ENCODE measurements at places on chromosomes 7 and 10. TPM values are rescaled to one million over a fixed set of nuclear protein-coding genes. Genes with fewer than 3 reads are reported as not detected.

Gene JCAD
- total RNA-seq, result not detected

Gene TCAF1
- 20.9 TPM for total RNA-seq

Gene FEZF1
- not detected for total RNA-seq

Gene CCL24
- not detected for total RNA-seq

Gene NYAP1
- 0.58 TPM for total RNA-seq

Gene DLX5
- total RNA-seq, result not detected

Gene FFAR4
- total RNA-seq, result not detected

Gene ACSM6
- not detected for total RNA-seq

Gene PHYH
- total RNA-seq, result 8.7 TPM

DNA sequence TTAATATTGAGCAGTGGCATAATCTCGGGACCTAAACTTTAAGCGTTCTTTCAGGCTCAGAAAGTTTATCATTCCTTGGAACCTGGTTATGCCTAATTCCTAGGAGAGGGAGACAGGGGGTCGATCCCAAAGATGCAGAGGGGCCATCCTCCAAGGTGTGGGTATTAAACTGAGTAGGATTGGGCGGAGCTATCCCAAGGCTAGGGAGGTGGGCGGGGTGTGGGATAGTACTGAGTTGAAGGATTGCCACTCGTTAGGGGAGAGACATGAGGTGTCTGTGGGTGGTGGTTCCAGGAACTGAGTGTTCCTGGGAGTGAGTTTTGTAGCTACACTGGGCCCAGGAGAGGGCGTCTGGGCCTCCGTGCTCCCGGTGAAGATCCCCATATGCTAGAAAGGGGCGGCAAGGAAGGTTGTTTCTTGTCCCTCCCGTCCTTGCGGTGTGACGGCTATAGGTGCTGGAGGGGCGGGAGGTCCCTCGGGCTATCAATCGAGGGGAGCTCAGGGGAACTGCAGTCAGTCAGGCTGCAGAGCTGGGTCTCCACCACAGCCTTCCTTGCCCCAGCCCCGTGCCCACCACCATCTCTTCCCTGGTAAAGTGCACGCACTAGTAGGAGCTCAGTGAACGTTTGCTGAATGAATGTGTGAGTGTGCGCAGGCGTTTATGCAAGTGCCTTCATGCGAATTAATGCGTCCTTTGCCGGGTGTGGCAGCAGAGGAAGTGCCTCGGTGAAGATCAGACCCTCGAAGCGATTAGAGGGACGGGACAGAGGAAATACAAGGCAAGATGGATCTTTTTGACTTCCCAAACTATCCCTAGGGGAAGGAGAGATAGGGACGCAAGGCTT lies 3.0 kb upstream of the HMX2 start:
- H3K27me3 ChIP-seq, result peaks cover 90% of the 10 kb centered on the region
- DNase-seq, result no peak
- H3K27ac ChIP-seq, result no peak overlapping the region
- H3K4me1 ChIP-seq, result peaks cover 87% of the 10 kb centered on the region
- H3K36me3 ChIP-seq, result no peaks in the 10 kb centered on the region
- no peak overlapping the region for H3K4me3 ChIP-seq

- peak; percentile 37 for DNase-seq
- no peaks in the 10 kb centered on the region for H3K36me3 ChIP-seq
- H3K4me3 ChIP-seq, result no peak overlapping the region
- H3K4me1 ChIP-seq, result peaks cover 26% of the 10 kb centered on the region
Measured at GRCh38 chr10:92291921-92292845, 1.2 kb downstream of the MARCHF5 start.

DNA sequence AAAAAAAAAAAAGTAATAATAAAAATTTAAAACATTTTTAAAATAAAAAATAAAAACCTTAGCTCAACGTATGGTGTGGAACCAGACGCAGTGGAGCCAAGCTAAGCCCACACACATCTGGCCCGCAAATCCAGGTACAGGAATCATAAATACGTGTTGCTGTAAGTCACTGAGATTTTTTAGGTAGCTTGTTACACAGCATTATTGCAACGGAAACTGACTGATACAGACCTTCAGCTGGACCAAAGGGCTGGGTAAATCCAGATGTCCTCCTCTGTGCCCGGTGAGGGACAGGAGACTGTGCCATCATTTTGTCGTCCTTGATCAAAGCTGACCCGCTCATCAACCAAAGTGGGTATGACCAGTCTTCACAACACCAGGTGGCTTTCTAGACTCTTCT lies 104.9 kb downstream of the TMEM130 start:
- no peaks in the 10 kb centered on the region for H3K4me1 ChIP-seq
- no peaks in the 10 kb centered on the region for H3K36me3 ChIP-seq
- no peak overlapping the region for H3K4me3 ChIP-seq
- no peak overlapping the region for H3K27ac ChIP-seq

DNA sequence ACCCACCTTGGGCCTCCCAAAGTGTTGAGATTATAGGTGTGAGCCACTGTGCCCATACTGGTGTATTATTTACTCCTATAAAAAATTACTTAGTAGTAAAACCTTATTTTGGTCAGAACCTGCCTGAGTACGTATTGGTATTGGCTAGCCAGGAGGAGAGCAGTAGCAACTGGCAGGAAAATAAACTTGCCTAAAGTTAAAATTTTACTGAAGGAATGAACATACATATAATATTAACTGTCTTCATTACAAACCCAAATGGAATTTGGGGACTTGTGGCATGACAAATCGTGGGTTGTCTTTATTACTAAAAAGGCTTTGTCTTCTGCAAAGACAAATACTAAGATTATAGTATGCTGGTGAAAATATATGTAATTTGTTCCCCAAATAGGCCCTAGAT lies 8.4 kb downstream of the RAB18 start:
- H3K4me3 ChIP-seq, result no peak overlapping the region
- no peak for DNase-seq
- no peaks in the 10 kb centered on the region for H3K27me3 ChIP-seq
- H3K36me3 ChIP-seq, result peaks cover 14% of the 10 kb centered on the region

GRCh38 chr7:27191833-27192545 lies 7.0 kb upstream of the HOXA11 start:
- peaks cover 86% of the 10 kb centered on the region for H3K27me3 ChIP-seq
- no peak overlapping the region for H3K27ac ChIP-seq
- H3K4me1 ChIP-seq, result peaks cover 47% of the 10 kb centered on the region
- no peak overlapping the region for H3K4me3 ChIP-seq

GRCh38 chr10:43843321-43844101 lies 194.8 kb upstream of the ZNF32 start:
- no peak overlapping the region for H3K4me3 ChIP-seq
- H3K27ac ChIP-seq, result no peak overlapping the region
- no peak for DNase-seq

DNA sequence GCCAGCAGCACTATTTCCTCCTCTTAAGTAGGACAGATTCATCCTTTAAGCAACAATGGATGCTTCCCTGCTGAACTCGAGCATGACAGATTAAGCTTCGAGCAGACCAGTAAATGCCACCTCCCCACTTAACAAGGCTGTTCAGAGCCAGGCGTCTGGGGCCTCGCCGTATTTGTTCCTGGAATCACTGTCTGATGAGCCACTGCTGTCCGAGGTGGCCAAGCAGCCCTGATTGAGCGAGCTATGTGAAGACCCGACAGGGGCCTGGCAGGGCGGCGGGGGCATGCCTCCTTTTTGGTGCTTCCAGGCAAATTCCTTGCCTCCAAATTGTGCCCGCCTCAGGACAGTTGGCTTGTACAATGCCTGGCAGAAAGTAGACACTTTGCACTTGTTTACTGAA lies 862.6 kb downstream of the NRG3 start:
- no peak for DNase-seq
- no peak overlapping the region for H3K27ac ChIP-seq
- H3K4me1 ChIP-seq, result no peaks in the 10 kb centered on the region
- H3K27me3 ChIP-seq, result no peaks in the 10 kb centered on the region
- H3K36me3 ChIP-seq, result no peaks in the 10 kb centered on the region

GRCh38 chr10:62147425-62147824 lies 121.2 kb downstream of the RTKN2 start:
- no peak overlapping the region for H3K4me3 ChIP-seq
- no peak for DNase-seq
- H3K27me3 ChIP-seq, result no peaks in the 10 kb centered on the region
- H3K27ac ChIP-seq, result no peak overlapping the region

DNA sequence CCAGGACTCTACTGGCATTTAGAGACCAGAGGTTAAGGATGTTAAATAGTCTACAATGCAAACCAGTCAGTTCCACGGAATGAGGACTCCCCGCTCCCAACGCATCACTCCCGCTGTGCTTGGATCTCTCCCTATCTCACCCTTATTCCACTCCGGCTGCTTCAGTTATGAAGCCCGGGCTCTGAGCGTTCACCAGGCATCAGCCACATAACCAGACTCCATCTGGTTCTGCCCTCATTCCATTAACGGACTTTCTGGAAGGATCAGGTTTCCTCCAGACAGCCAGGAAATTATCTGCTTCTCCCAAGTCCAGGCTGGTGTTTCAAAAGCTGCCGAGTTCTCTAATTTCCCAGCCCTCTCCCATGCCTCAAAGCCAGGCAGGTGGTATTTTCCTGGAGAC lies 499.3 kb downstream of the GLRX3 start:
- H3K4me3 ChIP-seq, result no peak overlapping the region
- no peaks in the 10 kb centered on the region for H3K36me3 ChIP-seq
- H3K27me3 ChIP-seq, result no peaks in the 10 kb centered on the region
- no peak overlapping the region for H3K27ac ChIP-seq

DNA sequence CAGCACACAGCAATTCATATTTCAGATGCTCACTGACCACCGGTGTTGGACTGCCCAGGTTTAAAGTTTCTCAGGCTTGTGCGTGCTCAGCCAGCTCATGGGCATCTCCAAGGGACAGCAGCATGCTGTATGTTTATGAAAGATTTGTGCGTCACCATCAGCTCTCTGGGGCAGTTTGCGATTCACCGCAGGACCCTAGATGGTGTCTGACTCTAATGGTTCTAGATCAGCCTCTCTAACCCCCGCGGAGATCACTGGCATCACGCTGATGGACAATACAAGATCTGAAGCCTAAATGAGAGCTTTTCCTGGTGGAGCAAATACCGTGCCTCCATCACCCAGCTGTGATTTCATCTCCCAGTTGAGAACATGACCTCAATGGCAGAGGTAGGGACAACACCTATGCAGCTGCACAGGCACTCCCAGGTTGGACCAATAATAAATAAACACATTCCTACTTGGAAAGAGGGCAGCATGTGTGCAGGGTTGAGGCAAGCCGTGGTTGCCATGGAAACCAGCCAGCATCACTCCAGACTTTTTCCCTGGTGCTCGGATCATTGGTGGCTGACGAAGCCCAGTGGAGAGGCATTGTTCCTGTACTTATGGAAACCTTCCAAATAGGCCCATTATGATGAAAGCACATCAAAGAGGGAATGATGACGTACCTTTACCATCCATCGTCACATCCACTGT lies 253.6 kb downstream of the KCNMA1 start:
- H3K36me3 ChIP-seq, result no peaks in the 10 kb centered on the region
- no peak for DNase-seq
- no peak overlapping the region for H3K27ac ChIP-seq
- no peak overlapping the region for H3K4me3 ChIP-seq

DNA sequence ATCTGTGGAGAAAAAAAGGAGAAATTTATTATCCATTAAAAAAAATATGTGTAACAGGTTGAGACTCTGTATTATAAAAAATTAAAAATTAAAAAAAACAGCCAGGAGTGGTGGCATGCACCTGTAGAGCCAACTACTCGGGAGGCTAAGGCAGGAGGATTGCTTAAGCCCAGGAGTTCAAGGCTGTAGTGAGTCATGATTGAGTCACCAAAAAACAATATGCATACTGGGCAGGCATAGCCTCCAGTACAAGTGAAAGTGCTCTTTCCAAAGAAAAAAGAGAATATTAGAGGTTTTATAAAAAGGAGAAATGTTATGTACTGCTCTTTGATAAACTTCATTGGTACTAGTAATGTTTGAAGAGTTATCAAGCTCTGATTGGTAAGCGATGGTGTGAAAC lies 647.1 kb upstream of the ZWINT start:
- H3K27me3 ChIP-seq, result no peaks in the 10 kb centered on the region
- no peaks in the 10 kb centered on the region for H3K4me1 ChIP-seq
- H3K36me3 ChIP-seq, result no peaks in the 10 kb centered on the region

- peaks cover 14% of the 10 kb centered on the region for H3K27me3 ChIP-seq
- no peaks in the 10 kb centered on the region for H3K36me3 ChIP-seq
- DNase-seq, result no peak
- H3K27ac ChIP-seq, result no peak within 1 kb of the TSS
- H3K4me1 ChIP-seq, result peaks cover 7% of the 10 kb centered on the region
- H3K4me3 ChIP-seq, result no peak within 1 kb of the TSS
Measured at GRCh38 chr10:34815185-34816084, at the start of gene PARD3. Gene PARD3 (minus strand): TSS chr10:34815296. CDS start chr10:34814995, 301 bp downstream.

DNA sequence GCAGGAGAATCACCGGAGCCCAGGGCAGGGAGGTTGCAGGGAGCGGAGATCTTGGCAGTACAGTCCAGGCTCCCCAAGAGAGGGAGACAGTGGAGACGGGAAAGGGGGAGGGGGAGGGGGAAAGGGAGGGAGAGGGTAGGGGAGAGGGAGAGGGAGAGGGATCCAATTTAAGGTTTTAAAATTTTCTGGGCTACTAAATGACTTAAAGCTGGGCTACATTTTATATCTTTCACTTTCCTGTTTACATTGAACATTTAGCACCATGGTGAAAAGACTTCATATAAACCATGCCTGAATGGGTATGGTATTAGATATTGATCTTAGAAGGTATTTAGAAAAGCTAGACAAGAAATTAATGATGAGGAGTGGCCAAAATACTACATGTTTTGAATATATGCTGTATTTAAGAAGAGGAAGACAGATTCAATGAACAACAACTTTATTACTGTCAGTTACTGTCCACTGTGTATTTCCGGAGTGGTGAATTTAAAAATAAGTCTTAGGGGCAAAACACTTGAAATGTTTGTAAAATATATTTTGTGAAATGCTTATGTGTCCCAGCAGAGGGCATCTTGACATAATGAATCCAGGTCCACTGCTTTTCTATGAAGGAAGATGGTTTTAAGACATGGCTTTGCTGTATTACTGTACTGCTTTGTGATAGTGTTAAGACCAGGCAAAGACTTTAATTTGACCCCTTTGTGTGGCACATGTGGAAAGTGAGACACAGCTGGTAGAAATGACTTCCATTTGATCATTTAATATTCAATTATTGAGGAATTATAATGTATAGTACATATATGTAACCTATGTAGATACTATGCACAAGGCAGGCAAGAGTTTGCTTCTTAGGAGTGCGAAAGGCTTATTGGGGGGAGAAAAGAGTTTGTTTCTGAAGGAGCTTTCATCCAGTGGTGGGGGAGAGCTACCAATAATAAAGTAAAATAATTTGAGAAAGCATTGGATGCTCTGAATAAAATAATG lies 52.8 kb downstream of the NRF1 start:
- no peak overlapping the region for H3K27ac ChIP-seq
- no peaks in the 10 kb centered on the region for H3K4me1 ChIP-seq

GRCh38 chr7:121433775-121434174 lies 37.7 kb upstream of the FAM3C start:
- no peaks in the 10 kb centered on the region for H3K27me3 ChIP-seq
- H3K36me3 ChIP-seq, result no peaks in the 10 kb centered on the region
- H3K27ac ChIP-seq, result no peak overlapping the region
- peaks cover 18% of the 10 kb centered on the region for H3K4me1 ChIP-seq

DNA sequence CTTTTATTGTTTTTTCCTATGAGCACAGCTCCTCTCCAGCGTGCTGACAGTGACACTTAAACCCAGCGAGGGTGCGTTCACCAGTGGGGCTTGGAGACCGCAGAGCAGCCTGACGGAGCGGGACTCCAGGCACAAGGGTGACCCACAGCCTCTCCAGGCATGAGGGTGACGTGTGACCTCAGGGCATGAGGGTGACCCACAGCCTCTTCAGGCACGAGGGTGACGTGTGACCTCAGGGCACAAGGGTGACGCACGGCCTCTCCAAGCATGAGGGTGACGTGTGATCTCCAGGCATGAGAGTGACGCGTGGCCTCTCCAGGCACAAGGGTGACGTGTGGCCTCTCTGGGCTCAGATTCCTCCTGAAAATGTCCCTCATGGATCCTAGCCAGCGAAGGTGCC lies 164.3 kb upstream of the TCERG1L start:
- H3K4me1 ChIP-seq, result no peaks in the 10 kb centered on the region
- H3K27ac ChIP-seq, result no peak overlapping the region
- H3K27me3 ChIP-seq, result no peaks in the 10 kb centered on the region
- H3K4me3 ChIP-seq, result no peak overlapping the region
- no peak for DNase-seq

Measured in CD4-positive, alpha-beta memory T cell (primary cell).